Bone marrow (tissue), 2 donors: ENCODE measurements at places on chromosomes 11 and 22.
A peak's percentile ranks its signal among the peaks of the same experiment; 100 is the strongest.

DNA sequence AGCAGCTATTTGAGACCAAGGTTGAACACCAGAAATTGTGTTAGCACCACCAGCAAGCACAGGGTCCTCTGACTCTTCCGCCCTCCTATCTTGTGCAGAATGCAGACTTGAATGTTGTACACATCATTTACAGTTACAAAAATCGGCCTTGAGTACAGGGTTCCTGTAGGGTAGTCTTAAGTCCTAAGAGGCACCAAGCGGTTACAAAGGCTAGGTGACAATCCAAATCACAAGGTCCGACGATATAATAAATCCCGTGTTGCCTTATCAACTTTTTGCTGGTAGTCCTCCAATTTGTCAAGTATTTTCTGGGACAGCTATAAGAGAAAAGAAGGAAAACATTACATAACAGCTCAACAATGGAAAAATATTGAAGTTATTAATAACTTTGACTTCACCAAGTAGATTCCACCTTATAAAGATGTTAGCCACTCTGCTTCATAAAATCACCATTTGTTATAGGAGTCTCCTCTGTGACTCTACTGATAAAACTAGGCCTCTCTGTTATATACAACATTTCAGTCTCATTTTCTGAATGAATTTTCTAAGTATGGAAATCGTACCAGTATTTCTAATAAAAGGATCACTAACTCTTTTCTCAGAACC, 11.8 kb upstream of the FNBP4 start:
- no peak for DNase-seq

DNA sequence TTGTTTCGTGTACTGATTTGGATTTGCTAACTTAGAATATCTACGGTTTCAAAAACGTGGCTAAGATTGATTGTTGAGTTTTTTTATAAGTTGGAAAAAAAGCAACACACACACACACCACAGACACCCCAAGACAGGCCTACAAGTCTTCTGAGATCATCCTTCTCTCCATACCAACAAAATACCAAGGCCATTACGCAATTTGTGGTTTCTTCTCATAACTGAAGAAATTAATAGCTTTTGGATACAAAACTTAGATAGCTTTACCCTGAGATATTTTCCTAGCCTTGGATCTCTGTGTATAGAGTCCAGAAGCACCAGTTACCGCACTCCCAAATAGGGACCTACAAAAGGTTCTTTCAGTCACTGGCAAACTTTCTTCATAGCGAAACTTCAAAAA, 113.6 kb downstream of the SIK3 start:
- peak; percentile 60 for DNase-seq

DNA sequence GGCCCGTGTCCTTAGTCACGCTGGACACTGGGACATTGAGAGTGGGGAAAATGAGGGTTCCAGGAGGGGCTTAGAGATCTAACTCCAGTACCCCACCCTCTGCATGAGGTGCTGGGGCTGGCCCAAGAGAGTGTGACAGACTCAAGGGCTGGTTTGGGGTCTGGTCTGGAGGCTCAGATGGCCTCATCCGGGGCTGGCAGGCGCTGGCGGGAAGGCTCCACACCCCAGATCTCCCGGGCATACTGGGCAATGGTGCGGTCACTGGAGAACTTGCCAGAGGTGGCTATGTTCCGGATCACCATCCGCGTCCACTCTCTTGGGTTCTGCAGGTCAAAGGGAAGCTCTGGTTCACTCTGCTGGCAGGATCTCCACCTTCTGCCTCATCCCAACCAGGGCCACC, 2.5 kb upstream of the RASGRP2 start:
- no peak for DNase-seq

DNA sequence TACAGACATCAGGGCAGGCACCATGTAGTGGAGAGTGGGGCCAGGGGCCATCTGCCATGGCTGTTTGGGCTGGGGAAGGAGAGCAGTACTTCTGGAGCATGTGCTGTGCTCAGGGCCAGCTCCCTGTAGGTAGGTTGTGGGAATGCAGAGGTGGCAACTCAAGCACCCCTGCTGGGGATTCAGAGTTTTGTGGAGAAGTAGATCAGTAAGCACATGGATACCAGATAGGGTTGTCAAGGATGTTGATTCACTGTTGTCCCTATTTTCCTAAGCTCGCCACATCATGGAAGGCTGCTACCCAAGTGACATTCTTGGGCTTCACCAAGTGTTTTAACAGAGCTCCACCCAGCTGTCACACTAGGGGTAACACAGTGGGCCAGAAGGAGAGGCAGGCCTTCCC, 67.2 kb downstream of the BMAL1 start:
- no peak for DNase-seq

DNA sequence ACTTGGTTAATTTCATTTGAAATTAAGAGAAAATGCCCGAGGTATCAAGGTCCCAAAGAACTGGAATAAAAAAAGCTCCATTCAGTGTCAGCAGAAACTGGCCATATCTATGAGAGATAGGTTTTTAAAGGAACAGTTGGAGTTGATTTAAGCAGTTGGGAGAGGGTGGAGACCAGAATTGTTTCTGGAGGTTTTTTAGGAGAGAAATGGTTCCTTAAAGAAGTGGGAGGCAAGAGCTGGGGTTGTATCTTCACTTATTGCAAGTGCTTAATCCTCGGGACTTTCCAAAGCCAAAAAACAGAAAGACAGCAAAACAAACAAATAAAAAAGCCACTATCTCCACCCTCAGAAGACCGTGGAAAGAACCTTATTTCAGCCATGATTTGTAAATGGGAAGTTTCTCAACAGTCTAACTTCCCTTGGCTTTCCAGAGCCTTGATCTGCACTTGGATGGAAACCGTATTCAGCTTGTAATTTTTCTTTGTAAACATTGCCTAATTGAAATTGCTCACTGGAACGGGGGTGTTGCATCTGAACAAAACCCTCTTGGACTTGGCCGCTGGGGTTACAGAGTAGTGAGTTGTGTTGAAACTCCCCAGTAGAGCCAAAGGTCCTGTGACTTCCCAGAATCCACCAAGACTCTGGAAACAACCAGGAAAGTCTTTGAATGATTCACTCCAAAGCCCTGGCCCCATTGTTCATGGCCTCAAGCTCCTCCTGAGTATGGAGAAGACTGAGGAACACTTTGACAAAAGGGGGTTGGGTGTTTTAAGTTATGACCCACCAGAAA, 115.6 kb downstream of the SLC1A2 start:
- peak; percentile 40 for DNase-seq
